ENCODE measurements at places on chromosomes 2 and 18.

- no peak for DNase-seq
These were observed 19.8 kb downstream of the SPIRE1 start for GRCh38 chr18:12637901-12638643.

DNA sequence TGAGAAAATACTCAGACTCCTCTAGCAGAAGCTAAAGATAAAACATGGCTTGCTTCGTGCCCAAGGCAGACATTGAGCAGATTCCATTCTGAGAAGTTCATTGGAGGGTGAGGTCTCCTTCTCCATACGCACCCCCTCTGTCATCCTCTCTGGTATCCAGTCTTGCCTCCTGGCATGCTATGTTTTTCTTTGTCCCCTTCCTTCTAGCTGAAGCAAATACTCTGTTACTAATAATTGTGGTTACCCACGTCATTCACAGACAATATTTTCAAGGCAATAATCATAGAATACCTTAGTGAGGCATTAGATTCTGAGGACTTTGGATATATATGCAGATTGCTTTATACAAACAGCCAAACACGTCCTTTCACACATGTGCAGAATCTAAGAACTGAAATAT lies 66.2 kb upstream of the KLF7 start:
- DNase-seq, result peak; percentile 68

- peak; percentile 71 for DNase-seq
These were observed 1.7 kb upstream of the GATA6 start for GRCh38 chr18:22167471-22168241.

DNA sequence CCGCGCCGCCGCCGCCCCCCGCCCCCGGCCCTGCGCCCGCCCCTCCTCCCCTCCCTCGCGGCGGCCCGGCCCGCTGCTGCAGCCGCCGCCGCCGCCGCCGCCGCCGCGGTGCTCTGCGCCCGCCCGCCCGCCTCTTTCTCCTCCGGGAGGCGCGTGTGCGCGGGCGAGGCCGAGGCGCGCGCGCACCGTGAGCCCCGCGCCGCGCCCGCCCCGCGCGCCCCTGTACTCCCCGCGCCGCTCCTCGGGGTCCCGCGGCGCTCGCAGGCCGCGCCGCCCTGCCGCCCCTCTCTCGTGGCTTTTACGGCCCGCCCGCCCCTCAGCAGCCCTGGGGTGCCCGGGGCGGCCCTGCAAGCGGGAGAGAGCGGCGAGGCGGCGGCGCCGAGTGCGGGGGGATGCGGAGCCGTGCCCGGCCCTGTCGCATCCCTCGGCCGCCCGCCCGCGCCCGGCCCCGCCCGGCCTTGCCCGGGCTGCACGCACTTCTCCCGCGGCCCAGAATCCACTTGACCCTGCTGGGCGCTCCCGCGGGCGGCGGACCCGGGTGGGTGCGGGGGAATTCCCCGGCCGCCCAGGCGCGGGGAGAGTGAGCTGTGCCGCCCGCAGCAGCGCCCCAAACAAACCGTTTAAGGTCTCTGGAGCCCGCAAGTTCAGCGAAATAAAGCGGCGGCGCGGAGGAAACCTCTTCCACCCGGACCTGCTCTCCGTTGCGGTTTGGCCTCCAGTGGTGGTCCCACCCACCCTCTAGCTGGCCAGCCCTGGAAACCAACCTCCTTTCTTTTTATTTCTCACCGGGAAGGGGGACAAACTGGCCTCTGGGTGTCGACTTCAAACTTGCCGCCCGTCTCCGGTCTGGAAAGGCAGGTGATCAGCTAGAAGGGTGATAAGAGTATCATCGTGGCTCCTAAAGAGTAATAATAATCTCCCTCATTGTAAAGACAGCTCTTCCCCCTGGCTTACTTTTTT lies 37.4 kb downstream of the AFF3 start:
- DNase-seq, result peak; percentile 14

DNA sequence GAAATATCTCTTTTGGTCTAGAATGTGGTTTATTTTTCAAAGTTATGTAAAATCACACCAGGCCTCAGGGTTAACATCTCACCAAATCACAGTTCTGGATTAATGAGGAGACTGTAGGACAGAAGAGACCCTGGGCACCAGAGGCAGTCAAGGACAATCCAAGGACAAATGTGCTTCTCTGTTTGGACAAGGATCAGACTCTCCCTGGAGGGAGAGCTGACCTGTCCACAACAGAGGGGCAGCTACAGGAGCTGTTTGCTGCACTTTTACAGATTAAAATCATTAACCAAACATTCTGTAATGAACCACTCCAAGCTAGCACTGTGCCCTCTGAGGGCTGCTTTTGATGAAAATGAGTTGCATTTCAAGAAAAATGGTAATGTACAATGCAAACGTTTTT lies 690.6 kb upstream of the SLC8A1 start:
- DNase-seq, result no peak

GRCh38 chr2:44286884-44287638 lies 11.8 kb downstream of the SLC3A1 start:
- no peak for DNase-seq

DNA sequence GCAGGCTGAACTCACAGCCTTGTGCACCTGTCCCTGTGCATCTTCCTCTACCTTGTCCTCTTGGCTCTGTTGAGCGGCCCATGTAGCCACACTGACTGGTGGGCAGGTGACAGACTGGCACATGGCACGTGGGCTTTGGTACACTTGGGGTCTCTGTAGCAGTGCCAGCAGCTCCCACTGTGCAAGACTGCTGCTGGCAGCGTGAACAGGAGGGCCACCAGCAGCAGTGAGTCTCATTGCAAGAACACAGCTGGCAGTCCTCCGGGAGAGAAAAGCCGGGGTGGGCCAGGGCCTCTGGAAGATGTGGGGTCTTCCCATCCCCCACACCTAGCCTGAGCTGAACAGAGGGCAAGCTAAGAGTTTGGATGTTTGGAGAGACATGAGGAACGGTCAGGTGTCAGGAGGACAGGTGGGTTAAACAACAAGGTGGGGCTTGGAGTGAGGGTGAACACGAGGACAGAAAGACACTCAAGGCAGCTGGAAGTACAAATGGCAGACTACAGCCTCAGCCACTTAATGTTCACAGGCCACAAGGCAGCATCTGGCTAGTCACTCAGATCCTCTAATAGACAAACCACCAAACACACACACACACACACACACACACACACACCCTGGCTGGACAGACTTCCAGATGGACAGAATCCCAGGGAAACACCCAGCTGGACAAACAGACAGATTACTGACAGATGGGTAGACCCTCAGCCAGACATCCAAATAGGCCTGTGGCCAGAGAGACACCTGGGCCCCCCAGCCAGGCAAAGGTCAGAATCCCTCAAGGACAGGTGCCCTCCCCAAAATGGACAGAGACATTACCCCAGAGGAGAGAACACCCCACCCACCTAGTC lies 2.3 kb upstream of the PTPN18 start:
- DNase-seq, result no peak

DNA sequence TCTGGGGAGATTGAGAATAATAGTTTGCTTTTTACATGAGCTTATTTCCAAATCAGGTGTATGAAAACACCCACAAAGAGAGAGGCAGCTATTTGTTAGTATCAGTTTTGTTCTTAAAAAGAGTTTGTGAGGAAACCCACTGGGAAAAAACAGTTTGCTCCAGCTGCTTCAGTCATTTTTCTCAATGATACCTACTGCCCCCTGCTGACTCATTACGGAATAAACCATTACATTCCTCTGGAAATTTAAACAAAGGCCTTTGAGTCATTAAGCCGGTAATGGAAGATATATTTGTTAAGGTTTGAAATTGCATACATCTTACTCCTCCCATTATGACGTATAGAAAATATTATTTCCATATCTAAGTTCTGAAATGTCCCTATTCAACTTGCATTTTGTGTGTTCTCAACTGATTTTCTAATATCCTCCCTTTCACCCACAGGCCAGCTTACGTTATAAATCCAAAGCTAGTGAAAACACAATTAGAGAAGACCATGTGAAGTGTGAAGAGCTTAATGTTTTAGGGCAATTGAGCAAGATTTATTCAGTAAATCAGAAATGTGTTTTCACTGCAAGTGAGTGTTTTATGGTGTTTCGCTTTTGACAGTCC lies 761.6 kb downstream of the DSC3 start:
- DNase-seq, result peak; percentile 69

DNA sequence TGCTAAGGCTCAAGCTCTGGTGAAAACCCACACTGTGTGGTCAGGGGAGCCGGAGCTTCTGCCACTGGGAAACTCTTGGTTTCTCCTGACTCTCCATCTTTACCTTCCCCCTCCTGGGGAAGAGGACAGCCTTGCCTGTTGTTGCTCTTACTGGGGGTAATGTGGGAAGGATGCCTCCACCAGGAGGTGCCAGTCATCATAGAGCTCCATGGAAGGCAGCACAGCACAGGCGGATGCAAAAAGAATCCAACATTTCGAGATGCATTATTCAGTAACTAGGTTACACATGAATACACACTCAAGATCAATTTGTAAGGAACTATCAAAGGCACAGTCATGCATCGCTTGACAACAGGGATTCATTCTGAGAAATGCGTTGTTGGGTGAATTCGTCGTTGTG lies 322.6 kb downstream of the AFF3 start:
- no peak for DNase-seq

GRCh38 chr2:21928292-21928691 lies 804.5 kb downstream of the TDRD15 start:
- DNase-seq, result no peak

DNA sequence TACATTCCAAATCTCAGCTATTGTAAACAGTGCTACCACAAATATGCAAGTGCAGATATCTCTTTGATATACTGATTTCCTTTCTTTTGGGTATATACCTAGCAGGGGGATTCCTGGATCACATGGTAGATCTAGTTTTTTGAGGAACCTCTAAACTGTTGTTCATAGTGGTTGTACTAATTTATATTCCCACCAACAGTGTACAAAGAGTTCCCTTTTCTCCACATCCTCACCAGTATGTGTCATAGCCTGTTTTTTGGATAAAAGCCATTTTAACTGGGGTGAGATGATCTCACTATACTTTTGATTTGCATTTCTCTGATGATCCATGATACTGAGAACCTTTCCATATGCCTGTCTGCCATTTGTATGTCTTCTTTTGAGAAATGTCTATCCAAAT lies 6.3 kb upstream of the CCNT2 start:
- peak; percentile 69 for DNase-seq

DNA sequence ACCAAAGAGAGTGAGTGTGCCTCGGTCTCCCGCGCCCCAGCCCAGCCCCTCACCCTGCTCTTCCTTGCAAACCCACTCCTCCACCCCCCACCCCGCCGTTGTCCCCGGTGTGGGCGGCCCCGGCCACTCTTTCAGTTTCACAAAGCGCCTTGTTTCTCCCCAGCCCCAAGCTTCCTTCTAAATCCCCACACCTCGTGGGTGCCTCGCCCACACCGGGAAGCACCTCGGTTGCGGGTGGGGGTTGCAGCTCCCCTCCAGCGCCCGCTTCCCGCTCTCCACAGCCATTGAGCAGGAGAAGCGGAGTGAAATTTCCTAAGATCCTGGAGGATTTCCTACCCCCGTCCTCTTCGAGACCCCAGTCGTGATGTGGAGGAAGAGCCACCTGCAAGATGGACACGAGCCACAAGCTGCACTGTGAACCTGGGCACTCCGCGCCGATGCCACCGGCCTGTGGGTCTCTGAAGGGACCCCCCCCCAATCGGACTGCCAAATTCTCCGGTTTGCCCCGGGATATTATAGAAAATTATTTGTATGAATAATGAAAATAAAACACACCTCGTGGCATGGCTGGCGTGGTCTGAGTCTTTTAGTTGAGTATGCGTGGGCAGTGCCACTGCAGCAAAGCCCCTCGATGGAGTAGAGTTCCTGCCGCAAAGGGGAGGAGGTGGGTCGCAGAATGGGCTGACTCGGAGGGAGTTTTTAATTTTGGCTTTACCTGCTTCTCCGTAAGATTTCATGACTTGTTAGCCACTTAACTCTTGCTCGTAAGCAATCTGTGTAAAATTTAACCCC lies 848 bp downstream of the TMSB10 start:
- DNase-seq, result no peak

GRCh38 chr2:234463626-234464290 lies 33.1 kb downstream of the ARL4C start:
- no peak for DNase-seq

- peak; percentile 64 for DNase-seq
These were observed 135.4 kb downstream of the COL6A3 start for GRCh38 chr2:237278568-237278967.

DNA sequence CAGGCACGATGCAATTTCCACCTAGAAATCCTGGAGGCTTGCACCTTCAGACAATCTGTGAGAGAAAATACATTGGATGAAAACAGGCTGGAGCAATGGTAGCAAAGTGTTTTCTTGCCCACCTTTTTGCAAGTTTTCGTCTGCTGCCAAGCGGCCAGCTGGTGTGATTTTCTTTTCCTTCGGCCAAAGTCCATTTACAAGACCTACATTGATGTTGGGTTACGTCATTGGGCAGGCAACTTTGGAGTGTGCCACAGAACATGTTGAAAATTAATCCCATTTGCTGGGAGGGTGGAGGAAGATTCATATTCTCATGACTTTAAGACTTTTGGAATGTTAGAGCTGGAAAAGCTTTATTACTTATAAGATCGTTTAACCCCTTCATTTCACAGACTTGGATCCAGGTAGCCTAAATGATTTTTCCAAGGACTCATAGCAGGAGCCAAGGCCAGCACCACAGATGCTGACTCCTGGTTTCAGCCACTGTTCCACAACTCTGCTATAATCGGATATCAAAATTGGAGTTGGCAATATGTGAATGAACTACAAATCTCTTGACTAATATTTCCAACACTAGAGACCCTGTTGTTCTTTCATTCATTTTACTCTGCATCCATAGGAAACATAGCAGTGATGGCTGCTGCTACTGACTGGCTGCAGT lies 352.1 kb downstream of the RND3 start:
- no peak for DNase-seq

DNA sequence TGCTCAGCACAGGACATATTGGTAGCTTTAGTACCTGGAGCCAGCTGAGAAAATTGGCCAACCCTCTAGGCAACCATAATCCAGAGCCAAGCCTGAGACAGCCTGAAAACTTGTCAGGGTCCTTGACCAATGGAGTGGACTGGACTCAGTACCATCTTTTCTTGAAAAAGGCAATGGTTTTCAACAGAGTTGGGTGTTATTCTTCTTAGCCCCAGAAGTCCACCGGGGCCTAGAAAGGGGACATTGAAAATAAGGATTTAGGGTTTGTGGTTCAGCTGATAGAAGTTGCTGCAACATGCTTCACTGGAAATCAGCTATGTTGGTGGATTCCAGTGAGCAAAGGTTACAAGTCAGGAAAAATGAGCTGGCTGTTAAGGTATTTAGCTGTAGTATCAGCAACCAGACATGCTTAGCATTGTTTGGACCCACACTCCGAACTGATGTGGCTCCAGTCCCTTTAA lies 22.1 kb upstream of the CNOT11 start:
- peak; percentile 45 for DNase-seq

GRCh38 chr2:98333922-98334321 lies 12.3 kb upstream of the CNGA3 start:
- peak; percentile 12 for DNase-seq

GRCh38 chr2:56335101-56335500 lies 151.3 kb downstream of the CCDC85A start:
- no peak for DNase-seq

GRCh38 chr2:120669121-120669952 lies 66.3 kb upstream of the GLI2 start:
- no peak for DNase-seq

- no peak for DNase-seq
These were observed 93.5 kb downstream of the FAM124B start for GRCh38 chr2:224308272-224308911.

GRCh38 chr2:75787532-75788132 lies 76.9 kb upstream of the GCFC2 start:
- DNase-seq, result peak; percentile 39

GRCh38 chr2:33477473-33478468 lies 1.3 kb downstream of the RASGRP3 start:
- DNase-seq, result peak; percentile 42
